ENCODE measurements at places on chromosomes 11 and 22. TPM values are rescaled to one million over a fixed set of nuclear protein-coding genes. Genes with fewer than 3 reads are reported as not detected.

Gene TREH
- total RNA-seq: not detected

Gene GALR3
- total RNA-seq: 0.33 TPM

Gene E2F8
- 7.5 TPM for total RNA-seq

Gene PRR33
- not detected for total RNA-seq

Gene C1QTNF5
- 111 TPM for total RNA-seq

Gene SOX6
- 0.67 TPM for total RNA-seq

Gene PTPRCAP
- 0.33 TPM for total RNA-seq

Gene F2
- total RNA-seq: not detected

Gene DGCR6
- 2.3 TPM for total RNA-seq

Gene GRIK4
- total RNA-seq: 0.33 TPM

Gene MOGAT2
- not detected for total RNA-seq

Gene CABP4
- total RNA-seq: 3.9 TPM

Gene MEI1
- 0.96 TPM for total RNA-seq

Gene MLC1
- total RNA-seq: not detected

Gene OR5P2
- 0.33 TPM for total RNA-seq

Gene ISX
- total RNA-seq: not detected

Gene GLYATL1
- total RNA-seq: not detected

Gene TENM4
- under 0.01 TPM for total RNA-seq

All from vein endothelial cell (primary cell).